DMS79 (cell line): ENCODE measurements at places on chromosomes 11 and 22.

DNA sequence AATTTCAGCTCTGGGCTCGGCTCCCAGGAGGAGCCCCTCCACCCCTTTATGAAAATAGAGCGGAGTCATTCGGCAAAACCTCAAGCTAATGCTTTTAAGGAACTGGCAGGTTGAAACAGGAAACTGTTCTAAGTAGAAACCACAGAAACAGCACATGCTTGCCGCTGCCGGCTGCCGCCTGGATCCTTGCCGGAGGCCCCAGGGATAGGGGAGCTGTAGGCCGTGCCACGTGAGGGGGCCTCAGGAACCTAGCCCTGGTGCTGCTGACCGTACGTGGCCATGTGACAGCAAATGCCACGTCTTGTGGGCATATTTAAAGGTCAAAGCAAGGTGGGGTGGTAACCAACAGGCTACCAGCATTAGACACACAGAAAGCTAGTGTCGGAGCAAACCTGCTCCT lies 77.9 kb upstream of the TIMP3 start:
- DNase-seq = no peak

DNA sequence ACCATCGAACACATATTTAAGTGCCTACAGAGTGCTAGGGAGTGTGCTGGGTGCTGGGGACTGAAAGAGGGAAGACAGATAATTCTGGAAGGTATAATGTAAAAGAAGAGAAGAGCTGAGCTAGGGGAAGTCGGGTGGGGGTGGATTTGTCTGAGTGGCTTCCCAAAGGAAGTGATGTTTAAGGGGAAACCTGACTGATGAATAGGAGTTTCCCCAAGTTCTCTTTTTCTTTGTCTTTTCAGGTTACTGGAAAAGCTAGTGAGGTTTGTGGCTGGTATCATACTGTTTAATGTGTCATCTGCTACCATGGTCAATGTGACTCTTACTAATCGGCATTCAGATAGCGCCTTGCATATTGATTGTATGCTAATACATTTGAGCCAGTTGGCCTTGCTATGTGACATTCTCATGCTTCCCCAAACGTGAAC lies 151.6 kb upstream of the MTMR2 start:
- DNase-seq = no peak

DNA sequence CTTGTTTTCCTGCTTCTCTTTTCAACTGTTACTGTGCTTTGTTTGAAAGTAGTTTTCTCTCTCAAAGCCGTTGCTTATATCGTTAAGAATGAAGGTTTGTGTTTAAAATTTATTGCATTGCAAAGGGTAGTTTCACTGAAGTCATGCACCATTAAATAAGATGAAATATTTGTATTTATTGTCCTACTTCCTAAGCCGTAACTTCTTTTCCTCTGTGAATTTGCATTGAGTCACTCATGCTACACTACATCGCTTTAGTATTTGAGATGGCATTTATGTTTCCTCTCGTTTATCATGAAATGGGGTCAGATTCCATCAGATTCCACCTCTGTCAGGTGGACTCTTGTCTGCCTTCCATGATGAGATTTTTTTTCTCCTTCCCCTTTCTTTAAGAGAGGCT lies 65.8 kb upstream of the RASSF10 start:
- DNase-seq = no peak

DNA sequence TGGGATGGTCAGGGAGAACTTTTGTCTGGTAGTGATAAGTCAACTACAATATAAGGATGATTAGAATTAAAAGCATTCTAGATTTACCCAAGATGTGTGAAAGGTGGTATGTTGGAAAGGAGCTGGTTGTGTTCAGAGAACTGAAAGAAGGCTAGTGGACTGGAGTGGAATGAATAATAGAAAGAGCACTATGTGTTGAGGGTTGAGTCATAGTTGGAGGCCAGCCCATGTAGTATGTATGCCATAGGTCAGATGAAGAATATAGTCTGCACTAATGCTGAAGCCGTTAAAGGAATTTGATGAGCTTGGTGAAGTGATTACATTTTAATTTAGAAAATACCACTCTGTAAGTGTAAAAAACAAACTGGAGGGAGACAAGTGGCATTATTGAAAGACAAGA lies 514.1 kb downstream of the CNTN5 start:
- DNase-seq = no peak

DNA sequence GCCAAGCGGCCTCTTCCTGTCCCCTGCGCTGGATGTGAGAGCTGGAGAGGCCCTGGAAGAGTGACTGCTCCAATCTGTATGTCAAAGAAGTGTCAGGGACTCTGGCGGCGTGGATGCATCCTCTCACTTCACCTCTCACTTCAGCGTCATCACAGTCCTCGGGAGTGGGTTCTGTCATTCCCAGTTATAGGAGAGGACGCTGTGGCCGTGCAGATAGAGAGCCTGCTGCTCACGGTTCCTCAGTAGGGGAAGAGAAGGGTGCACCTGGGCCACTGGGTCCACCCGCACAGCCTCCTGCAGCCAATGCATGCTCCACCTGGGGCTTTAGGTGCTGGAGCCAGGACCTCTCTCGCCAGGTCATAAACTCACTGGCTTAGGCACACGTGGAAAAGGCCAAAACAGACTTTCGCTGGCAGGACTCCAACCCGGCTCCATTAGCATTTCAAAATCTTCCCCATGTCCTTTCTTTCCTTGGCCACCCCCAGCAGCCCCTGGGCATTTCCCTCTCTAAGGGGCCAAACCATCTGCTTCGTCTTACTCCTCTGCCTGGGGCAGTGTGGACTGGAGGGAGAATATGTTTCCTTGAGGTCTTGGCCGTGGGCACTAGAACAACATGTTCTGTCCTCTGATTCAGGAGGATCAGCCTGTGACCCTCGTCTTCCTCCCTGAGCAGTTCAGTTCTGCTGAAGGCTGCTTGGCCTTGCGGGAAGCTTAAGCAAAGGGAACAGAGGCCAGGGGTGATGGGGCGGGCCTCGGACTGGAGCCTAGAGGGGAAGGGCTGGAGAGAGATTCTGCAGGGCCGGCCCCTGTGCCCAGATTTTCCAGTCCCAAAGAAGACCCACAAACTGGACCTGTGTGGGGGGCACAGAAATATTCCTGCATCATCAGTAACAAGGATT lies 57.8 kb downstream of the ST14 start:
- DNase-seq = no peak

DNA sequence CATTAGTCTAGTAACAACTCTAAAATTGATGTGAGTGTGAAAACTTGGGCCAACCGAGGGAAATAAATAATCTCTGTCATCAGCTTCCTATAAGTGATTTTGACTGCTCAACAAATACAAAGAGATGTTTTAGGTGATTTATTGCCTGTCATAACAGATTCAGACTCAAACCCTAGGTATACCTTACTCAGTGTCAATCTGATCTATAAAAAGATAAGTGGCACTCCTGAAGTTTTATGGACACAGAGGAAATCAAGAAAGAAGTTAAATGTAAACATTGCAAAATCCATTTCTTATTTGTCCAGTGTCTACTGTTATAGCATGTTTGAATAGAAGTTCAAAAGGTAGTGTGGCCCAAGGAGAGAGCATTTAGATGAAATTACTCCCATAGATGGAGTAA lies 30.4 kb upstream of the TYR start:
- DNase-seq = no peak

DNA sequence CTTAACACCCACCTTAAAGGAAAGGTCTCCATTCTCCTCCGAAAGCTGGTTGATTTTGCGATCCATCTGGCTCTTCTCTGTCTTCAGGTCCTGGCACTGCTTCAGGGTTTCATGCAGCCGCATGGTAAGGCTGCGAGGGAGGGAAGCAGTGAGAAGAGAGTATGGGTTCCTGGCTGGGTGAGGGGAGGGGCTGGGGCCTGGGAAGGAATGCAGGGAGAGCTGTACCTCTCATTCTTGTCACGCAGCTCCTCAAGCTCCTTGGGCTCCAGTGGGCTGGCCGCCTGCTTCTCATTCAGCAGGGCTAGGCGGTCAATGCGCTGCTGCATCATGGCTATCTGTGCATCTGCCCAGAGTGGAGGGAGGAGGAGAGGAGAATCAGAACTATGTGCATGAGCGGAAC lies 19.5 kb downstream of the IL18BP start:
- no peak for DNase-seq

- peak; percentile 13 for DNase-seq
Measured at GRCh38 chr11:93285430-93285829, 45.1 kb upstream of the DEUP1 start.

- DNase-seq = no peak
Measured at GRCh38 chr22:47388331-47388730, 625.9 kb downstream of the TBC1D22A start.

GRCh38 chr22:27057717-27058116 lies 400.3 kb downstream of the MIAT start:
- no peak for DNase-seq

GRCh38 chr11:115075356-115075755 lies 397.0 kb downstream of the NXPE2 start:
- DNase-seq = no peak

DNA sequence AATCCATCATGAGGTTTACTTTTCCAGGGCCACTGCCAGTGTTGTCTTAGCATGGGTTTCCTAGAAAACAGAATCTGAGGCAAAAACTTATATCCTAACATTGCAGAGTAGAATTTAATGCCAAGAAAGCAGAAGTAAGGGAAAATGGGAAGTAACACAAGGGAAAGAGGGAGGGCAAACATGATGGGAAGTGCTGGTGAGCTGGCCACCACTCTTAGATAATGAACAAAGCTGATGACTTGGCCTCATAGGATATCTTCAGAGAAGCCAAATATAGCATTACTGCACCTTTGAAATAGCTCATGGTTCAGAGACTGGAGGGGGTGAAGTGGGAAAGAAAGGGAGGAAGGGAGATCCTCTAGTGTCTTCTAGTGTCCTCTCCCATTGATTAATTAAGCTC lies 24.8 kb upstream of the CALCB start:
- no peak for DNase-seq

DNA sequence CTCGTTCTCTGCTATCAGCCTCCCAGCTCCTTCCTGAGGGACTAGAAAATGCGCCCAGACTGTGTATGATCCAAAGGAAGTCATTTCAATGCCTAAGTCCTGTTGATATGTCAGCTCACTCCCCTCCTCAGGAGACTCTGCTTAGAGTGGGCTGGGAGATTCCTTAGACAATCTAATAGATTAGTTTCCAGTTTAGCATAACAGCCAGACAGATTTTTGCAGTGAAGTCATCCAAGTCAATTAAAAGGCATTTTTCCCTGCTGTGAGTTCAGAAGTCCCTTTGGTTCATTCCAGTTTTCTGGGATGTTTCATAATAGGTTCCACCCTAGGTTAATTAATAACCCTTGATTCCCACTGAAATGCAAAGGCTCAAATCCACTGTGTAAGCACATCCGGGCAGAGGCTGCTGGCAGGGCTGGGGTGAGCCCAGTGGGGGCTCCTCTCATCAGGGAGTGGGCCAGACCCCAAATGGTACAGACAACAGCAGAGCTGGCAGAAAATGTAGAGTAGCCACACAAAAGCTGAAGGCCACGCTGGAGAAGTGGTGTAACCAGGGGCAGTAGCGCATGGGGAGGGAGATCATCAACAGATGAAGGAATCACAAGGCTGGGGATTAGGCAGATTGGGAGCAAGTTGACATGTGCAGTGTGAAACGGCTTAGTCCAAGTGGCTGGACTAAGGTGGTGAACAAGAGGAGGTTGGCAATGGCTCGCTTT lies 90.6 kb downstream of the SYN3 start:
- no peak for DNase-seq

DNA sequence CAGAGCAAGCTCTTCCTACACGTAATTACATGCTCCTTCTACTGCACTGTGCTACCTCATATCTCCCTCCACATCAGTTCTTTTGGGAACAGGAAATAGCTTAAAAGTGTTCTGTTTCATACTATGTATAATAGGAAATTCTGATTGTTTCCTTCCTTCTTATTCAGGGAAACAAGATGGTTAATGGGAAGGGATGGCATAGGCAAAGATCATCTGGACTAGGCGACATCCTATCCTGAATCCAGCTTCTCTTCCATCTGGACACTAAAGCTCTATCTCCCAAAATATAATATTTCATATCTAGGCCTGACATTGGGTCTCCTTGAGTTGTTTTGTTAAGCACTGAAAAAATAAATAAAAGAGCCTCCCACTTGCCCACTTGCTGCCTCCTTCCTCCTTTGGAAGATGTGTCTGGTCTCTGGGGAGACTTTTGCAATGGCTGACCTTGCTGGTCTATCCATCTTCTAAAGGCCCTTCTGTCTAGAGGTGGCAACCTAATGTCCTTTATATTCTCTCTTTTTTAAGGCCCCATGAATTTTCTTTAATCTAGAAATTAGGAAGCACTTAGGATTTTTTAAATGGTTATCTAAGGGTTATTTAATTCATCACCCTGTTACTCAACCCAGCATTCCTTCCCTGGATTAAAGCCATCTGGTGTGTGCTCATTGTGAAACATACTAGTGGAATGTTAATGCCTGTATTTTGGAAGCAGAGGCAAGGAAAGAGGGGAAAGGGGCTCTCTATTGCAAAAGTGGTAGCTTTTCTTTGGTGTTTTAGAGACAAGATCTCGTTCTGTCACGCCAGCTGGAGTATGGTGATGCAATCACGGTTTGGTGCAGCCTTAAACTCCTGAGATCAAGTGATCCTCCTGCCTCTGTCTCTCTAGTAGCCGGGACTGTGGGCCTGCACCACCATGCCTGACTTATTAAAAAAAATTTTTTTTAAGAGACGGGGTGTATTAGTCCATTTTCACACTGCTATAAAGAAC lies 20.6 kb downstream of the CLMP start:
- DNase-seq = no peak

GRCh38 chr11:34970480-34970879 lies 54.1 kb downstream of the PDHX start:
- no peak for DNase-seq

GRCh38 chr11:78138291-78138690 lies 1.1 kb downstream of the ALG8 start:
- no peak for DNase-seq

DNA sequence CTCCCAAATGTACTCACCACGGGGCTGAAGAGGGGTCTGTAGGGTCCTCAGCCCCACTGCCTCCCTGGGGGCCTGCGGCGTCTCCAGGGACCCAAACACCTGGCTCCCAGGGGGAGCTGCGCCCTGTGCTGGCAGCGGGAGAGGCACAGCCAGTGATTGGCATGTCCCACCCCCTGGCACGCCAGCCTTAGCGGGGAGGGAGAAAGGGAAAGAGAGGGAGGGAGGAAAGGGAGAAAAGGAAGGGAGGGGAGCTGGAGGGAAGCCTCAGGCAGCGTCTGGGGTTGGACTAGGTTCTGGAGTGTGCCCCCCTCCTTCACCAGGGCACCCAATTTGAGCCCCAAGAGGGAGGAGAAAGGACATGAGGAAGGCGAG lies at the start of gene CHRM1:
TSS of gene CHRM1 (minus strand) at position 163 of the 372 bp plus-strand sequence. CDS start 10,263 bp downstream, outside the sequence.
- DNase-seq = no peak
